CD4-positive, alpha-beta T cell treated with Interleukin-10 for 1 hour (primary cell): ENCODE measurements at places on chromosomes 11 and 22.

DNA sequence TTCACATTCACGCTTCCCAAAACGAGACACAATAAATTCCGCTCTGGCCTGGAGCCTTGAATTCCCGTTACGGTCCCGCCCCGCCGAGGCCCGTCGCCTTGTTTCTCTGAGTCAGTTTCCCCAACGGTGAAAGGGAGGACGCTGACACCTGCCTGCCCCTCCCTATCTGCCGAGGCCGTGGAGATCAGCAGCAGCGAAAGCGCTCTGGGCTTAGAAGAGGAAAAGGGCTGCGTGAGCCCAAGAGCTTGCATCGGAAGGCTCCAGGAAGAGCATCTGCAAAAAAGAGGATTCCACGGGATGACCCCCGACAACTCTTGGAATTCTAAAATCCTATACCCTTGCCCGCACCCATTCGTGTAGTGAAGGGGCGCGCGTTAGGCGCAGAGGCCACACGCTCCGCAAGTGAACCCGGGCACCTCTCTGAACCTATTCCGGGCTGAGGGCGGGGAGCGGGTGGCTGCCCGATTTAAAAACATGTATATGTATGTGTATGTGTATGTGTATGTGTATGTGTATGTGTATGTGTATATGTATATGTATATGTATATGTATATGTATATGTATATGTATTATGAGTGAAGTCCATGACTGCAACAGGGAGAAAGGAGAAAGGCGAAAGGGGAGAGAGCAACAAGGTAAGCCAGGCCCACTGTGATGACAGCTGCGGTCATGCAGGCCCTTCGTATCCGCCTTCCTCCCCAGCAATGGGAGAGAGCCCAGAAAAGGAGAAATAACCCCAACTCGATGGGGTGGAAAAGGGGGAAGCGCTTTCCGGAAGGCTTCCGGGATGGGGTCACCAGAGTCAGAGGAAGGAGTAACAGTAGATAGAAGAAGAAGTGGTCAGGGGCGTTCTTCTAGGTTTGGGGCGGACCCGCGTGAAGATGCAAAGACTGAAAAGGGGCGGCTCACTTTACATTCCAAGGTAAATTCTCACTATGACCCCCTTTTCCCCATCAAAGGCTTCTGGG lies 948 bp upstream of the MRTFA start:
- peak; percentile 28 for DNase-seq

- DNase-seq = peak; percentile 66
These were observed 14.8 kb downstream of the EXT2 start for GRCh38 chr11:44110231-44110679.

GRCh38 chr11:64656862-64657261 lies 65.8 kb downstream of the SLC22A12 start:
- DNase-seq = no peak

DNA sequence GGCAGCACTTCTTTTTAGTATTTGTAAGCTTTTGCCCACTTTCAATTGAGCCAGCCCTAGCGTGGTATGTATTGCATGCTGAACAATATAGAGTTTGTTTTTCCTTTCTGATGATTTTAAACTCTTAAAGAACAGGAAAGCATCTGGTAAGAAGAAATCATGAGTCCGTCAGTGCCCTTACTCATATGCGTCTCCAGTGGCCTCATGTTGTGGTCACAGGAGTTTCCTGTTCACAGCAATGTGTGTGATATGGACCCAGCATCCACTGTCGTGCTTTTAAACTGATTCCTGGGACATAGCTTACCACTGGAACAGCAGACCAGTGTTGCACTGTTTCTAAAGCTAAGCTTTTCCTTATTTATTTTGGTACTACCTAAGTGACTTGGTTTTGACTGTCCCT lies 40.1 kb downstream of the BID start:
- peak; percentile 10 for DNase-seq

DNA sequence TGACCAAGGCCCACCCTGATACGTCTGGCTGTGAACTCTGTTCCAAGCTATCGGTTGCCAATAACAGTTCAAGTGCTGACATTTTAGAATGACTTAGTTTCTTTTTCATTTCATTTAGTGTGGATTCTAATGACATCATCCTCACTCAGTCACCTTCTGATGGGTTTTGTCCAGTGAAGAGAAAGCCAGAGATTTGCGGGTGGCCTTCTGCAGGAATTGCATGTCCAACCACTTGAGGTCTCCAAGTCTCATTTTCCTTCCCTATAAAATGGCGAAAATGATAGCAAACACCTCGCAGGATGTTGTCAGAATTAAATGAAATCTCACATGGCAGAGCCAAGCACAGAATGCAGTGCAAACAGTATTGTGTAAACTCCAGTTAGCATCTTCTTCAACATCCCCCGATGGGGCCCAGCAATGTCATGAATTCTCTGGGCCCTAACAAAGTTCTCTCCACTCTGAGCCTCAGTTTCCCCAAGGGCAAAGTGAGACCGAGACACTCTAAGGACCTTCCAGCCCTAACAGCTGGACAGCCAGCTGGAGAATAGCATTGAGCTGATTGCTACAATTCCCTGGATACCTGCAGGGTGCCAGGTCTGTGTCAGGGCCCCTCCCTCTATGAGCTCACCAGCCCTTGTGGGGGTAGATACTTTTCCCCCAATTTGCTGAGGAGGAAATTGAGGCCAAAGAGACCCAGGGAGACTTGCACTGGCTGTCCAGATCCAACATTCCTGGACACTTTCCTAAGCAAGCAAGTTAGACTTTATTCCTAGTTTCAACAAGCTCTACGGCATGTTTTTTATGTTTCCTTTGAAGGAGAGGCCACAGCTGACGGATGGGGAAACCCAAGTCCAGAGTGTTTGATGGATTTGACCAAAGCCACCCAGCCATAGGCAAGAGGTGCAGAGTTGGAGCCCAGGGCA lies 286.7 kb downstream of the MN1 start:
- no peak for DNase-seq
